Natural killer cell treated with Interleukin-12 subunit alpha and Interleukin-12 subunit beta and Interleukin-15 and Interleukin-18, amount 100 ng/mL, for 72 hours (primary cell): ENCODE measurements at places on chromosomes 1 and 21. TPM values are rescaled to one million over a fixed set of nuclear protein-coding genes. Genes with fewer than 3 reads are reported as not detected.

- no peaks in the 10 kb centered on the region for H3K36me3 ChIP-seq
- H3K27me3 ChIP-seq = no peaks in the 10 kb centered on the region
- DNase-seq = no peak
- no peak overlapping the region for H3K27ac ChIP-seq
- no peak overlapping the region for H3K4me3 ChIP-seq
Measured at GRCh38 chr1:6273380-6273891, 12.5 kb upstream of the GPR153 start.

GRCh38 chr1:212488436-212489283 lies 55.9 kb downstream of the NENF start:
- no peaks in the 10 kb centered on the region for H3K27me3 ChIP-seq
- no peak overlapping the region for H3K27ac ChIP-seq
- no peak overlapping the region for H3K4me3 ChIP-seq
- H3K36me3 ChIP-seq = no peaks in the 10 kb centered on the region

DNA sequence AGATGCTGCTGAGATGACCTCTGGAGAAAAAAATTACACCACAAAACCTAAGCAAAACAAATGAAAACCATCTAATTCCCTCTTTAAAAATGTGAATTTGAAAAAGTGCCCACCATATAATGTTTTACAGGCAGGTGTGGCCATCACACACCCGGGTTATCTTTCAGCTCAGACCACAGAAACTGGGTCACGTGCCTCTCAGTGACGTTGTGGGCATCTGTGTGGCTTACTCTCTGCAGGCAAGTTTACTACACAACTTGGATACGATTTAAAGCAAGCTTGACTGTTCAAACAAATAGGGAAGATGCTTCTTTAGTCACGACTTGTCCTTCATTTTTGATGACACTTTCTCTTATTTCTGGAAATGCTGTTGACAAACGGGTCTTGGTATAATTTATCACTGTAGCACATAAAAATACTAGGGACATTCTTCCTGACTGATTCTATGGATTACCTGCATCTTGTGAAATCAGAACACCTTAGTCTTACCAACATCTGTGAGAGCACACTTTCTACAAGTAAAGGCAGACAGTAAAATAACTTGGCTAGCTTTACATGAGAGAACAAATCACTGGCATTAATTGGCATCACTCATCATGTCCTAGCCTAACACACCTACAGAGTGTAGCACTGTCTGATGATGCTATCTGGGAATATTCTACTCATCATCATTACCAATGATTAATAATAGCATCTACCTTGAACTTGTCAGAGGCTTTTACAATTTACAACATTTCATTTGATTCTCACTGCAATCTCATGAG lies 89.3 kb upstream of the EDEM3 start:
- H3K4me3 ChIP-seq = peak overlapping the region; percentile 47
- peaks cover 35% of the 10 kb centered on the region for H3K4me1 ChIP-seq
- peaks cover 19% of the 10 kb centered on the region for H3K36me3 ChIP-seq
- no peak overlapping the region for H3K27ac ChIP-seq
- H3K27me3 ChIP-seq = no peaks in the 10 kb centered on the region

GRCh38 chr1:233109096-233109495 lies 158.7 kb downstream of the NTPCR start:
- no peak overlapping the region for H3K4me3 ChIP-seq
- H3K4me1 ChIP-seq = peaks cover 28% of the 10 kb centered on the region
- no peaks in the 10 kb centered on the region for H3K27me3 ChIP-seq
- peaks cover 8% of the 10 kb centered on the region for H3K36me3 ChIP-seq

- no peak for DNase-seq
- H3K4me1 ChIP-seq = no peaks in the 10 kb centered on the region
- no peak overlapping the region for H3K27ac ChIP-seq
- no peak overlapping the region for H3K4me3 ChIP-seq
Measured at GRCh38 chr1:170697316-170697715, 33.4 kb downstream of the PRRX1 start.

Gene SPATA46
- not detected for total RNA-seq

- peaks cover 55% of the 10 kb centered on the region for H3K27me3 ChIP-seq
- DNase-seq = no peak
Measured at GRCh38 chr1:47650205-47650604, 212.4 kb downstream of the FOXD2 start.

Gene UBXN10
- 0.56 TPM for total RNA-seq

Gene GPR157
- 1.6 TPM for total RNA-seq

Gene A3GALT2
- total RNA-seq = not detected

Gene CFAP410
- total RNA-seq = 28.4 TPM

Gene MSTO1
- total RNA-seq = 116 TPM

- DNase-seq = no peak
- H3K36me3 ChIP-seq = no peaks in the 10 kb centered on the region
- H3K27ac ChIP-seq = no peak overlapping the region
- peak overlapping the region; percentile 25 for H3K4me3 ChIP-seq
Measured at GRCh38 chr1:39692152-39693074, 1.2 kb upstream of the HPCAL4 start.

DNA sequence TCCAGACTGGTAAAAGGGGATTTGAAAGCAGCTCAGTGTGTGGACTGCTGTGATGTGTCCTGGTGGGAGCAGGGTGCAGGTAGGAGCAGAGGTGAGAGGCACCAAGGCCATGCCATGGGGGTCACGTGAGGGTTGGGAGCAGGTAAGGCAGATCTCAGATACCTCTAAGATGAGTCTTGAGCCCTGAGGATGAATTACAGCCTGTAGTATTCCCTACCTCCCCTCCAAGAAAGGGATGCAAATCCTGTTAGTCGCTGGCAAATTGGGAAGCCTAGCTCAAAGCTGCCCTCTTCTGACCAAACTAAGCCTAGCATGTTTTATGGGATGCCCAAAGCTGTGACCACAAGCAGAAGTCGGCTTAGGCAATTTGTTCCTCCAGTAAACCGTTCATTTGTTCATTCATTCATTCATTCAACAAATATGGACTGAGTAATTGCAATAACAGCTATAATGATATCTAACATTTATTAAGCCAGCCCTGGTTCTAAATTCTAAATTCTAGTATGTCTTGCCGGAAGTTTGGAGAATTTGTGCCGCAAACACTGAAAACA lies 3.9 kb upstream of the NUAK2 start:
- peak; percentile 69 for DNase-seq
- no peaks in the 10 kb centered on the region for H3K36me3 ChIP-seq
- peak overlapping the region; percentile 41 for H3K27ac ChIP-seq
- H3K4me1 ChIP-seq = peaks cover 26% of the 10 kb centered on the region
- H3K27me3 ChIP-seq = peaks cover 18% of the 10 kb centered on the region
- H3K4me3 ChIP-seq = peak overlapping the region; percentile 17

DNA sequence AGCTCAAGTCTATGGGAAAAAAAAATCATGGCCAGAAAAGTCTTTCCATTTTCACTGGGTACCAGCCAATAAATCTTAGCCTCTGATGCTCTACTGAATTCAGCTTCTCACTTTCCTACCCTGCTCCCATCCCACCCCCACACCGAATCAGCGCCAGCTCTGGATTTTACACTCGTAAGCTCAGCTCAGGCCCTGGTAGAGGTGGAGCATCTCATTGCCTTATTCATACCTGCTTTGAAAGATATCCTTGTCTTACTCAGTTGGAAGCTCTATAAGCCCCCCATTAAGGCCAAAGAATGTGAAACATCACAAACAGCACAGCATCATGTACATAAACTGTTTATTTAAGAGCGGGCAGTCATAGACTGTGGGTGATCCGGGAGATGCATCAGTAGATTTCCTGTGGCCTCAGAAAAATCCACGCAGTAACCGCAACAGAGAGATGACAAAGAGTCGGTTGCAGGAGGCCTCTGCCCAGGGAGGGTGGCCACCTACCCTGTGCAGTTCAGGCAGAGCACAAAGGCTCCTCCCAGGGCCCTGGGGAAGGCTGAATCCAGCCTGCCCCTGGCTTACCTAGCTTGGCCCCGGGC lies 36.4 kb upstream of the ETS2 start:
- H3K27ac ChIP-seq = peak overlapping the region; percentile 78
- H3K27me3 ChIP-seq = peaks cover 15% of the 10 kb centered on the region
- peaks cover 54% of the 10 kb centered on the region for H3K4me1 ChIP-seq
- peak overlapping the region; percentile 80 for H3K4me3 ChIP-seq

- H3K4me3 ChIP-seq = no peak overlapping the region
- H3K4me1 ChIP-seq = peaks cover 3% of the 10 kb centered on the region
- peaks cover 17% of the 10 kb centered on the region for H3K27me3 ChIP-seq
- no peaks in the 10 kb centered on the region for H3K36me3 ChIP-seq
- DNase-seq = no peak
- H3K27ac ChIP-seq = no peak overlapping the region
Measured at GRCh38 chr1:115183721-115184259, 94.5 kb upstream of the TSPAN2 start.

DNA sequence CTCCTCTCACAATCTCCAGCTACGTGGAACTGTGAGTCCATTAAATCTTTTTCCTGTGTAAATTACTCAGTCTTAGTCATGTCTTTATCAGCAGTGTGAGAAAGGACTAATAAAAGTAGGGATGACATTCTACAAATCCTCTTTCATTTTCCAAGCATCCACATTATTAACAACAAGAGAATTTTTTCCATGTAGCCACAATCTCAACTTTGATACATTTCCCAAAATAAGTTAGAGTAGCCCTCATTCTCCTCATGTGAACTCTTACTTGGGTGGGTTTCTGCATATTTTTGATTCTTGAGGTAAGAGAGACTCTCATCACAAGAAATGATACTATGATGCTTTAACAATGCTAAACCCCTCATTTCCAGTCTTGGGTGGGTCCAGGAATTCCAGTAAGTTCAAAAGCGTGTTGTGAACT lies 52.8 kb downstream of the TNFSF18 start:
- DNase-seq = no peak
- H3K36me3 ChIP-seq = peaks cover 19% of the 10 kb centered on the region
- H3K27me3 ChIP-seq = no peaks in the 10 kb centered on the region
- H3K27ac ChIP-seq = no peak overlapping the region

Gene KCTD3
- 6.1 TPM for total RNA-seq

DNA sequence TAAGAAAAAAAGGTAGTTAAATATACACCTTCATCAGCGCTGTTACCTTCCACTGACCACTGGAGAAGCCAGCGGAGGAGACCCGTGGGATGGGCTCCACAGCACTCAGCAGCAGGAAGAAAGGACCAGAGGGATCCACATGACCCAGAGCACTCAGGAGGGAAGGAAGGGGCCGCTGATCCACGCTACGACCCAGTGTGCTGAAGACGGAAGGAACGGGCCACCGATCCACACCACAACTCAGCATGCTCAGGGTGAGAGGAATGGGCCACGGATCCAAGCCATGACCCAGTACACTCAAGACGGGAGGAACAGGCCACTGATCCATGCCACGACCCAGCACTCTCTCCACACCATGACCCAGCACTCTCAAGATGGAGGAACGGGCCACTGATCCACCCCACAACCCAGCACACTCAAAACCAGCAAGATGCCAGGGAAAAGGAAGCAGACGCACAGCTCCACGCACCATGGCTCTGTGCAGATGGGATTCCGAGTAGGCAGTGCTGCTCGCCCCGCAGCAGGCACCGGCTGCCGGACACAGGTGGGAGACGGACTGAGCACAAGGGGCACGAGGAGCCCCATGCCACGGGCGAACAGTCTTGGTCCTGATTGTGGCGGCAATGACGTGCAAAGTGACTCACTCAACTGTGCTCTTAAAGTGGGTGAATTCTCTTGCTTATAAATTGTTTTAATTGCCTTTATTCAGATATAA lies 8.7 kb downstream of the WRAP73 start:
- peaks cover 6% of the 10 kb centered on the region for H3K4me1 ChIP-seq
- H3K27me3 ChIP-seq = no peaks in the 10 kb centered on the region
- peaks cover 9% of the 10 kb centered on the region for H3K36me3 ChIP-seq
- H3K4me3 ChIP-seq = no peak overlapping the region
- H3K27ac ChIP-seq = no peak overlapping the region

Gene SLC45A1
- total RNA-seq = 0.26 TPM

DNA sequence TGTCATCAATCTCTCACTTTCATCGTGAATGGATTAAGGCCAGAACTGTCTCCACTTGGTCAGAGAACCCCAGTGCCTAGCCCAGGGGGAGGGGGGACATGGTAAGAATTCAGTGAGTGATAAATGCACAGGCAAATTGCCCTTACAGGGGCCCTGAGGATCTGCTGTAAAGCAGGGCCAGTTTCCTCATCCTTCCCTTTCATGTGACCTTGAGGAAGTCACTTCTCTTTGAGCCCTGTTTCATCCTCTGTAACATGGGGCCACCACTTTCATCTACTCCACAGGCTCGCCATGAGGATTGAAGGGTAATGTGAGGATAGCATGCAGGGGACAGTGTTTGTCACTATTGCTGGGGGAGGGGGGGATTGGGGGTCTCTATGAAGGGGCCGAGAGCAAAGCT lies 28.1 kb upstream of the C1QA start:
- H3K27me3 ChIP-seq = peaks cover 58% of the 10 kb centered on the region
- H3K36me3 ChIP-seq = no peaks in the 10 kb centered on the region
- no peaks in the 10 kb centered on the region for H3K4me1 ChIP-seq
- peak; percentile 1 for DNase-seq

DNA sequence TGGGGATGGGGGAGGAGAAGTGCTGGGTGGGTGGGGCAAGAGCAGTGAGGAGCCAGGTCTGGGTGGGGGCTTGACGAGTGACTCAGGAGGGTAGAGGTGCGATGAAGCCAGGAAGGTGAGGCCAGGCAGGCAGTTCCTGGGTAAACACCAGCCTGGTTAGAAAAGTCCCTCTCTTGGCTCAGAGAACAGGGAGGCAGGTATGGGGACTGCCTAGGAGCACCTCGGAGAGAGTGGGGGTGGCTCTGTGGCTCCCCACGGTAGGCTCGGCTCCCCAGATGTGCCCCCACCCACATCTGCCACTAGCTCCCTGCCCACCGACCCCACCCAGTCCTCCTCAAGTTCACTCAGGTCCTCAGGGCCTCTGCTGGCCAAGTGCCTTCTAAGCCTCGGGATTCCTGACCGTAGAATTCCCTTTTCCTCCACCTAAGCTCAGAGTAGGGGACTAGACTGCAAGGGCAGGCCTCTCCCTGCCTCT lies 1.2 kb downstream of the HSPG2 start:
- no peak for DNase-seq
- peaks cover 7% of the 10 kb centered on the region for H3K4me1 ChIP-seq
- no peak overlapping the region for H3K27ac ChIP-seq
- no peaks in the 10 kb centered on the region for H3K36me3 ChIP-seq

DNA sequence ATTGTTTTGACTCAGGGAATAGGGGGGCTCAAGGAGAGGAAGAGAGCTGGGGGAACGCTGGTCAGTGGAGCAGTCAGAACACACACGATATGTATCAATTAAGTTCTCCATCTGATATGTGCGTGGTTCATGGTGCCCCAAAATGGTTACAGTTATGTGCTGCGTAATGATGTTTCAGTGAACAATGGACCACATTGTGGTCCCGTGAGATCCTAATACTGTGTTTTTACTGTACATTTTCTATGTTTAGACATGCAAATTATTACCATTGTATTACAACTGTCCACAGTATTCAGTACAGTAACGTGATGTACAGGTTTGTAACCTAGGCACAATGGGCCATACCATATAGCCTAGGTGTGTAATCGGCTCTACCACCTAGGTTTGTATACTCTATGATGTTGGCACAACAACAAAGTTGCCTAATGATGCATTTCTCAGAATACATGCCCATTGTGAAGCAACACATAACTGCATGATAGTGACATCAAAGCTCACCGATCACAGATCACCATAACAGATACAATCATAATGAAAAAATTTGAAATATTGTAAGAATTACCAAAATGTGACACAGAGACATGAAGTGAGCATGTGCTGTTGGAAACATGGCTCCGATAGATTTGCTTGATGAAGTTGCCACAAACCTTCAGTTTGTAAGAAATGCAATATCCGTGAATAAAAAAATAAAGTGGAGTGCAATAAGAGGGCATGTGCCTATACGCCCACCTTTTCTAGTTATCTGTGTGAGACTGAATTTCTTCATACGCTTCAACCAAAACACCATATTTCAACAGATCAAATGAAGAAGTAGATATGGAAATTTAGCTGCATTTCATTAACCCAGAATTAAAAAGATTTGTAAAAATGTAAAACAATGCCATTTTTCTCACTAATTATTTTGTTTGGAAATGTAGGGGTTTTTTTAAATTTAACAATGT lies 14.8 kb upstream of the TMEM54 start:
- no peaks in the 10 kb centered on the region for H3K36me3 ChIP-seq
- H3K4me1 ChIP-seq = peaks cover 18% of the 10 kb centered on the region
- no peak overlapping the region for H3K27ac ChIP-seq
- no peak overlapping the region for H3K4me3 ChIP-seq
- no peak for DNase-seq
